ENCODE measurements at places on chromosomes 6 and 20.

GRCh38 chr6:169895000-169895759 is 143.8 kb downstream of the ERMARD start:
- no peak for DNase-seq

- no peak for DNase-seq
Measured at GRCh38 chr20:23318347-23318746, 32.2 kb upstream of the NXT1 start.

GRCh38 chr20:44692932-44693480 is 22.2 kb upstream of the CCN5 start:
- DNase-seq = peak; percentile 100

DNA sequence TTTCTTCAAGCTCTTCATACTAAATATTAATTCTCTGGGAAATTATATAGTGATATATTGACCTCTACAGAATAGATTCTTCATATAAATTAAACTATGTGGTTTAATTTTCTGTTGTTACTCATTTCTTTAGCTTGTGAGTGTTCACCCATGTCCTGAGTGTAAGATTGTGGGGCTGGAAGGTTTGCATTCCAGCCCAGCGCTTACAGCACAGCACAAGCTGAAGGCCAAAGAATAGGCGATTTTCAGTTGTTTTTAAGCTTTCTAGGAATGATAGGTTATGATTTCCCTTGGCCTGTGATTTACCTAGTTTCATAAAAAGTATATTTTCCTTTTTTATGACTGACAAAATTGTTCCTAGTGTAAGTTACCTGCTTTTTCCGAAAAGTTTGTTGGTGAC is 194.1 kb downstream of the PLCB1 start:
- no peak for DNase-seq

DNA sequence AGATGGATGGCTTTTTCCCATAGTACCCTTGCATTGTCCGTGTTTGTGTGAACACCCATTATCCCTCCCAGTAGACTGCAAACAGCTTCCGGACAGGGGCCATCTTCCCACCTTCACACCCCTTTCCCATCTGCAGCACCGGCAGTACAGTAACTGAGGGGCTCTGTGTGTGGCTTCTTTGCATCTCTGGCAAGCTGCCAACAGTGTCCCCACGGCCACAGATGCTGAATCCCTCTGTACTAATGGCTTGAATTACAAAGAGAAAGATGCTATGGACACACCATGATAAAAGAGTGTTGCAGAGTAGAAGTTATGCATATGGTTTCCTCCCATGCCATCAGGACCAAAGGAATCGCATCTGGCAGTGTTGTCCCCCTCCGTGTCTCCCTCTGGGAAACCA is 101.1 kb upstream of the CDYL start:
- no peak for DNase-seq

- DNase-seq = no peak
Measured at GRCh38 chr6:23002044-23002619, 432.8 kb downstream of the HDGFL1 start.
